ENCODE measurements at places on chromosomes 1 and 21. TPM values are rescaled to one million over a fixed set of nuclear protein-coding genes. Genes with fewer than 3 reads are reported as not detected.

The RCSD1 gene
- total RNA-seq, result 9.7 TPM

The GJA9 gene
- total RNA-seq, result not detected

DNA sequence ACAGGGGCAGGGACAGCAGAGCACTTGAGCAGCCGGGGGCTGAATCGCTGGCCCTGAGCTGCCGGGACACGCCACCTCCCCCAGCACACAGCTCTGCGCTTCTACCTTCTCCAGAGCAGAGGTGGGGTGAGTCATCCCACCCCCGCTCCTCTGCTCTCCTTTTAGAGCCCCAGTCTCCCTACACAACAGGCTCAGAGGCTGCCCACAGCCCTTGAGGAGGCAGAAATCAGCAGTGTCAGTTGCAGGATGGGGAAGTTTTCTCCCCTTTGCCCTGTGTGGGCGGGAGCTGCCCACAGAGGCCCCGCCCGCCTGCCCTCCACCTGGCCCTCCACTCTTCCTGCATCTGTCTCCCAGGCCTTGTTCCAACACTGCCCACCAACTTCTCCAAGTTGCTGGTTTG, 94.6 kb downstream of the STUM start:
- peak; percentile 73 for DNase-seq
- peaks cover 62% of the 10 kb centered on the region for H3K36me3 ChIP-seq
- peaks cover 91% of the 10 kb centered on the region for H3K4me1 ChIP-seq
- H3K27me3 ChIP-seq, result no peaks in the 10 kb centered on the region
- H3K4me3 ChIP-seq, result no peak overlapping the region

DNA sequence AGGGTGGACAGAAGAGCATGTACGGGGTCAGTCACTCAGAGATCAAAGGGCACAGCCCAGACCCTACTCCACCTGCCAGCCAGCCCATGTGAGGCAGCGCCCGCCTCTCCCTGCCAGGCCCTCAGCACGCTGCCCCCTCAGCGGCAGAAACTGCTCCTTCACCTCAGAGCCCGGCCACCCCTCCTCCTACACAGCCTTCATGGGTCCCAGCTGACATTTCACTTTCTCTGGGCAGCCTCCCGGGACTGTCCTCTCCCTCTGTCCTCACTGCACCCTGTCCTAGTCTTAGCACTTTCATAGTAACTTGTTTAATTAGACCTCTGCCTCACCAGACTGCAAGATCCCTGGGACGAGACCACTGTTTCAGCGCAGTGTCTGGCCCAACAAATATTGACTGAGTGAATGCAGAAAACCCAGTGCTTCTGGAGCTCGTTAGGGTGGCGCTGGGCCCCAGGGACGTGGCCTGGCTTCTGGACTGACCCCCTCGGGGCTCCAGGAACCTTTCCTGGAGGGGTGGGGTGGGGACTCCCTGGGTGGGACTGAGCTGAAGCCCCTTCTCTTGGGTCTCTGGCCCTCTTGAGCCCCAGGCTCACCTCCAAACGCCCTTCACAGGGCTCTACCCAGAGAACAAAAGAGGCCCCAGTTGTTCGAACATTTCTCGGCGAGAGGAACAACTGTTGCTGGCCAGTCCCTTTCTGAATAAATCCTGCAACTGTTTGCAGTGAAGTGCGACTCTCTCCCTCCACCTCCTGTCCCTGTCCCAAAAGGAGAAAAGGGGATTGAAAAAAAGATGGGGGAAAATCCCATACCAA, 114.9 kb downstream of the CASZ1 start:
- H3K27me3 ChIP-seq, result no peaks in the 10 kb centered on the region
- H3K36me3 ChIP-seq, result no peaks in the 10 kb centered on the region
- no peak for DNase-seq
- peak overlapping the region; percentile 98 for H3K27ac ChIP-seq
- peak overlapping the region; percentile 9 for H3K4me3 ChIP-seq

DNA sequence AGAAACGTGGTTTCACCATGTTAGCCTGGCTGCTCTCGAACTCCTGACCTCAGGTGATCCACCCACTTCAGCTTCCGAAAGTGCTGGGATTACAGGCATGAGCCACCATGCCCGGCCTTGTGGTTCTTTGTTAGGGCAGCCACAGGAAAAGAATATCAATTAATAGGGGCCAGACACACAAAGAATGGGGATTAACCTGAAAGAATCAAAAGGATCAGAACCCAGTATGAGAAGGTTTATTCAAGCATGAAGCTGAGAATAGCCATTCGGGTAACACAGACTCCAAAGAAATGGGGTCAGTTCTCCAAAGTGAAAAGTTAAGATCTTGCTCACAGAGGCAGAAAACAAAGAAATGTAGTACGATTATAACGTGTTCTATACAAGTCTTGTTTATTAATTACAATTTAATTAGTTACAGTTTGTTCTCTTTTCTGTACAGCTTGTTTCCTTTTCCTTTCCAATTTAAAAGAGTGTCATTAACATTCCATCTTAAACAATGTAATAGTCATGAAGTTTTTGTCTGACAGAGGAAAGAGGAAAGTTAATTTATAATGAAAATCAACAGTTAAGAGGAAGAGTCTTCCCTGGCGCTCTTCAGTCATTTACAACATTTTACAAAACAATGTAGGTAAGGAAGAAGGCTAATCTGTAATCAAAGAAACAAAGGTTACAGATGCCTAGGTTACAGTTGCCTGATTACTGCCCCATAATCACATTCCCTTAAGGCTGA, 51.3 kb upstream of the SLC45A1 start:
- H3K27ac ChIP-seq, result peak overlapping the region; percentile 75
- no peak for DNase-seq
- no peak overlapping the region for H3K4me3 ChIP-seq
- H3K36me3 ChIP-seq, result no peaks in the 10 kb centered on the region

- H3K4me1 ChIP-seq, result no peaks in the 10 kb centered on the region
- H3K27ac ChIP-seq, result no peak overlapping the region
These were observed 162.7 kb downstream of the ST6GALNAC3 start for GRCh38 chr1:76237211-76237610.

GRCh38 chr1:69686367-69686984, 118.8 kb downstream of the LRRC7 start:
- no peak overlapping the region for H3K4me3 ChIP-seq
- H3K27me3 ChIP-seq, result no peaks in the 10 kb centered on the region
- H3K27ac ChIP-seq, result no peak overlapping the region
- H3K36me3 ChIP-seq, result no peaks in the 10 kb centered on the region

- no peaks in the 10 kb centered on the region for H3K27me3 ChIP-seq
- no peak overlapping the region for H3K4me3 ChIP-seq
- H3K4me1 ChIP-seq, result no peaks in the 10 kb centered on the region
- DNase-seq, result no peak
- no peaks in the 10 kb centered on the region for H3K36me3 ChIP-seq
- H3K27ac ChIP-seq, result no peak overlapping the region
These were observed 30.4 kb upstream of the TMEM61 start for GRCh38 chr1:54950006-54950368.

Data from sigmoid colon (tissue), 7 donors.